ENCODE measurements at places on chromosomes 13 and 19.

DNA sequence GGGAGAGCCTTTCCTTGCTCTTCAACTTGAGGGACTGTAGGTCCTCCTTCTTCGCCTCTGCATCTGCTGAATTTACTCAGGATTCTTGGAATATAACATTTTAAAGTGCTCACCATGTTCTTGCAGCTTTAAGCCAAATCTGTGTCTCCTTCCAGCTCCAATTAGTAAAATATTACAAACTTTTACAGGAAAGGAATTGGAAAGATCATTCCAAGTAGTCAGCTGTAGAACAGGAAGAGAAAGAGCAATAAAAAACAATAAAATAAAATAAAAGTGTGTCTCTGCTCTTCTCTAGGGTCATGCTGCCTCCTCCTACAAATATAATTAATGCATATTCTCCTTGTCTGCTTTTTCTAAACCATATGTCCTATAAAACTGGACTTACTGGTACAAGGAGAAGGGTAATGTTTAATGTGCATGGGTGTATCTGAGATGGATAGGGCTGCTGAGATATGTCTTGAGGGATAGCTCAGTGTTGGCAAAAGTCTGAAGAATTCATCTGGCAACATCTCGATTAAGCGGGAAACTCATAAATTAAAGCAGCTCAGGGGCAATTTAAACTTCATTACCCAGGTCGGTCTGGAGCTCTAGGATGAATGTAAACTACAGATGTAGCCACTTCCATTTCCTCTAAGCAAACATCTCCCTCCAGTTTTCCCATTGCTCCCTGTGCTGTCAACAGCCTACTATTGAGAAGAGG lies 25.0 kb downstream of the ENOX1 start:
- no peak for DNase-seq

DNA sequence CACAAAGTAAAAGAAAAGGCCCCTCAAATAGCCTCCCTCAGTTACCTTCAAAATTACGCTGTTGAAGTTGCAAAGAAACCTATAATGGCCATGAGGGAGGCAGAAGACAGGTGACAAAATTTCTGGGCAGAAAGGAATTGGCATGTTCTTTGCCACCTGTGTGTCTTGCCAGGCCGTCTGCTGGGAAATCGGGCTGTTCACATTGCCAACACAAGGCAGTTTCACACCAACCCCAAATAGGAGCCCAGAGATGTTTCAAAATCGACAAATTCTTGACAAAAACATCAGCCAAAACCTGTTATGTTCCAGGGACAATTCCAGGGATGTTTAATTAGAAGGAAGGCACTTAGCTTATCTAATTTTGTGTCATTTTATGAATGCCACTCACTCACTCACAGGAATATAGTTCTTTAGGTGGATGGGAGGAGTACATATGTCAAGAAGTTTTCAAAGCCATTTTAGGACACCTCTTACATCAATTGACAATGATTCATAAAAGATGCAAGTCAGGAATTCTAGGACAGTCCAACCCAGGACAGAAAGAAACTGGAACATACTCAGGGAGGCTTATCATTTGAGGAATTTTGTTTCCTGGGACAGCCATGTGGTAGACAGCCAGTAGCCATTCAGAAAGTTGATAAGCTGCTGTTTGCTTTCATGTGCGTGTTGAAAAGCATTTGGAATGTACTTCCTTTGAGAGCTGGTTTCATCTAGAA lies 164.5 kb downstream of the RGCC start:
- DNase-seq: no peak

DNA sequence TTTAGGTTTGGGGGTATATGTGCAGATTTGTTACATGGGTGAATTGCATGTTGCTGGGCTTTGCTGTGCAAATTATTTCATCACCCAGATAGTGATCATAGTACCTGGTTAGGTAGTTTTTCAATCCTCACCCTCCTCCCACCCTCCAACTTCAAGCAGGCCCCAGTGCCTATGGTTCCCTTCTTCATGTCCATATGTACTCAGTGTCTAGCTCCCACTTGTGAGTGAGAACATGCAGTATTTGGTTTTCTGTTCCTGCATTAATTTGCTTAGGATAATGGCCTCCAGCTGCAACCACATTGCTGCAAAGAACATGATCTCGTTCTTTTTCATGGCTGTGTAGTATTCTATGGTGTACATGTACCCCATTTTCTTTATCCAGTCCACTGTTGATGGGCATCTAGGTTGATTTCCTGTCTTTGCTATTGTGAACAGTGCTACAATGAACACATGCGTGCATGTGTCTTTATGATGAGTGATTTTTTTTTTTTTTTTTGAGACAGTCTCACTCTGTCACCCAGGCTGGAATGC lies 42.9 kb upstream of the POMP start:
- no peak for DNase-seq

- no peak for DNase-seq
Observed at GRCh38 chr13:94557684-94558235, 38.2 kb downstream of the TGDS start.

DNA sequence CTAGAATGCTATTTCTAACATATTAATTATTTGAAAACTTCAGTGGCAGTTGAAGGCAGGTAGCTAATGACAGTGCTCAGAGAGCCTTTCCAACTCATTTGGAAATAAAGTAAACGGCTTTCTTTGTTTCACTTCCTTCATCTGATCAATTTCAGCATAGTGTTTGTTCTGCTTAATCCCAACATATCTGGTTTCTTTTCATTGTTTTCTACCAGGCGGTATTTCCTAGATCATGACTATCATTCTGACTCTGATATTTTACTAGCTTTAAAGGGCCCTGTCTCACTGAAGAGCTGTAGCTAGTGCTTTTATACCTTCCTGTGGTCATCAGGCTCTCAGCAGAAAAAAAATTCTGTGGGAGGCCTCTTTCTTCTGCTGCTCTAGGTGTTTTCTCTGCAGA lies 178.6 kb downstream of the RBM26 start:
- no peak for DNase-seq

DNA sequence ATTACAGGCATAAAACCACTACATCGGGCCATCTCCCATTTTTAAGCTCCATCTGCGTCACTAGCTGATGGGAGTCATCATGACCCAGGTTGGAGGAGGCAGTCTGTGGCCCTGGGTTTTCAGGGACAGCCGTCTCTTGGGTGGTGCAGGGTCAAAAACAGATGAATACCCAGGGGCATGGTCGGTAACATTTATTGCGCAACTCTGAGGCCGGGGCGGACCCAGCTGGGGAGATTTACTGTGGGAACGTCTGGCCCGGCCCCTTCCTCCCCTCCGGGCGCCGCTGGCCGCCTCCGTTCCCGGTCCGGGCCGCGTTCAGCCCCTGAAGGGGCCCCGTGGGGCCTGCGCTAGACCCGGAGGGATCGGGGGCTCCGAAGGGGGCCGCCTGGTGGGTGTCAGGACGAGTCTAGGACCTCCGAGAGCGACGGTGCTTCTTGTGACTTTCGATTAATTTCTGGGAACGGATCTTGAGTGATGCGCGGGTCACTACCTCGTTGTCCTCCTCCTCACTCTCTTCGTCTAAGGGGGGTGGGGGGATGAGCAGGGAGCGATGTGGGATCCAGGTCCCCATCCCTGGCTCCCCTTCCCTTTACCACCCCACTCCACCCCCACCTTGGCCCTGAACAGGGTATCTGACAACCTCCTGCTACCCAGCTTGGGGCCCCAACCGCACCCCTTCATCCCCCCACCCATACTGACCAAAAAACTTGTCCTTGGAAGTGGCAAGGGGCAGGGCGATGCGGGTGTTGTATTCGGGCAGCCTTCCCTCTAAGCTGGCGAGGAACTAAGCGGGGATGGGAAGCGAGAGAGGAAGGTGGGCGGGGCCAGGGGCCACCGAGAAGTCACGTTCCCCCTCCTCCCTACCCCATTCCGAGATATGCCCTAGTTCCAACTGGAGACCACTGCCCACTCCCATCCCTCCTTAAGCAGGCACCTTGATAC lies 1.6 kb upstream of the RGL3 start:
- DNase-seq: no peak

- no peak for DNase-seq
Observed at GRCh38 chr13:27791146-27791900, 960 bp upstream of the GSX1 start.

DNA sequence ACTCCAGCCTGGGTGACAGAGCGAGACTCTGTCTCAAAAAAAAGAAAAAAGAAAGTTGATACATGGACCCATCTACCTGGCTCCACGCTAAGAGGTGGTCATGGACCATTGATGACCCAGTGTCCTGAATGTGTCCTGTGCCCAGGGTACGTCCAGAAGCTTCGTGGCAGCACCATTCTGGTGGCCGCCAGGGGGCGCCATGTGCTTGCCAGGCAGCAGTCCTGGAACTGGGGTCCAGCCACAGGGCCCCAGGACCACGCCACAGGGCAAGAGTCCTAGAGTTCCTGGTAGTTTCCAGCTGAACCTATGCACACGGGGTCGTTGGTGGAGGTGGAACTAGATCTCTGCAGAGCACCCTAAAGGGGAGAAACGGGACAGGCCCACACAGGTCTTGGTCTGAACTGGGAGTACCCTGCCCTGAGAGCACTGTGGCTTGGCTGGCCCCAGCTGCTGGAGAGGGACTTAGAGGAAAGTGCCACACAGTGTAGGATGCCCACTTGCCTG lies 19.9 kb upstream of the FBXO27 start:
- DNase-seq: no peak

- DNase-seq: peak; percentile 14
Observed at GRCh38 chr13:105638426-105638825, 897.0 kb downstream of the EFNB2 start.

- no peak for DNase-seq
Observed at GRCh38 chr13:67341406-67341805, 111.3 kb upstream of the PCDH9 start.

- no peak for DNase-seq
Observed at GRCh38 chr13:46896341-46897137, at the start of gene HTR2A. HTR2A (minus strand) TSS chr13:46897053; CDS start chr13:46895906, 1,147 bp downstream.

- no peak for DNase-seq
Observed at GRCh38 chr19:41784312-41784711, 12.1 kb upstream of the CEACAM3 start.

DNA sequence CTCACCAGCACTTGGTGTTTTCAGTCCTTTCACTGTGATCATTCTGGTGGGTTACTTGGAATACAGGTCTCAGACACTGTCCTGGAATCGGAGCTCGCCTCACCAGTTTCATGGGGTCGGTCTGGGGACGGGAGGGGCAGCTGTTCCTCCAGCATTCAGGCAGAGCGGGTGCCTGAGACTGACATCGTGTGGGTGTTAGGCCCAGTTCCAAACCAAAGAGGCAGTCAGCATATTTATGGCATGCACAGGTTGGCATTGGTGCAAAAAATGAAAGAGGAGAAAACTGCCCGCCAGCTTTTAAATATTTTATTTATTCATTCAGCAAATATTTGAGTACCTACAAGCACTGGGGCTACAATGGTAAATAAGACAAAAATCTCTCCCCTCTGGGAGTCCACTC lies 20.1 kb downstream of the PLEKHF1 start:
- no peak for DNase-seq

- DNase-seq: no peak
Observed at GRCh38 chr13:103130681-103131210, 64.5 kb upstream of the SLC10A2 start.

- DNase-seq: no peak
Observed at GRCh38 chr19:10854350-10855089, 6.3 kb downstream of the C19orf38 start.

DNA sequence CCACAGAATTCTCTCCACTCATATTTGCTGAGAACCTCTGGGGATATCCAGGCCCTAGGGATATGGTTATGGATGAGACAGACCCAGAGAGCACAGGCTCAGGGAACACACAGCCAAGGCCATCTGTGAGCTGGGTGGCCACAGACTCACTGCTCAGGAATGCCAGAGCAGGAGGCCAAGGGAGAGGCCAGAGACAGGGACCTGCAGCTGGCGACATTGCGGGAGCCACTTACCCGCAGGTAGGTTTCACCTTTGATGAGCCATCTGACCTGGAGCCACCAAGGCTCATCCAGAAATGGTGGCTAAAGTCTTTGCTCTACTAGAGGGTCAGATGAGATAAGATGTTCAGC lies 29.4 kb downstream of the CCNE1 start:
- DNase-seq: no peak

DNA sequence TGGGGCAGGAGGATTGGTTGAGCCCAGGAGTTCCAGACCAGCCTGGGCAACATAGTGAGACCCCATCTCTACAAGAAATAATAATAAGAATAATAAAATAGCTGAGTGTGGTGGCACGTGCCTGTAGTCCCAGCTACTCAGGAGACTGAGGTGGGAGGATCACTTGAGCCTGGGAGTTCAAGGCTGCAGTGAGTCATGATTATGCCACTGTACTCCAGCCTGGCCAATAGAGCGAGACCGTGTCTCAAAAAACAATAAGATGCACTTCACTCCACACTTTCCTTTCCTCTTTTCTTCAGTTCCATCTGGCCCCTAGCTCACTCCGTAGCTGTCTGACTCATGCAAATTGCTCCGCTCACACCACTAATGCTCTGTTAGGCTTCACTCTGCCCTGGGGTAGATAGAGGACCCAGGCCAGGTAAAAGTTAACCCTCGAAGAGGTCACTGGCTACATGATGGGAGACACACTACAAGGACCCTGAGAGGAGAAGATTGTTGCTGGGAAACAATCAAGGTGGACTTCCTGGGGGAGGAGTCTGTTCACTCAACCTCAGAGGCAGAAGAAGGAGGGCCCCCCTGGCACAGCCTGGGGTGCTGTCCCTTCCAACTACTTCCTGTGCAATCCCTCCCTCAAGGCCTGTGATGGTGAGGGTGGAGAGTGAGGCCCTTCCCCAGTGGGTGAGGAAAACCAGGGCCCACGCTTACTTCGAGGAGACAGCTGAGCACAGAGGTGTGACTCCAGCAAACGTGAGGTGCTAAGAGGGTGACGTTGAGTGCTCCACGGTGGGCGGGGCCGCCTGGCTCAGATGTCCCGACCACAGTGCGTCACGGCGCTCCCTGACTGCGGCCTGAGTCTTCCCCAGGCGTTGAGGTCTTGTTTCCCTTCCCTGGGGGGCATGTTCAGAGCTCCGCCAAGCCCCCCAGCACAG lies 8.8 kb upstream of the TNFSF9 start:
- DNase-seq: no peak

GRCh38 chr19:10797078-10797477 lies 38.9 kb downstream of the TMED1 start:
- DNase-seq: no peak

DNA sequence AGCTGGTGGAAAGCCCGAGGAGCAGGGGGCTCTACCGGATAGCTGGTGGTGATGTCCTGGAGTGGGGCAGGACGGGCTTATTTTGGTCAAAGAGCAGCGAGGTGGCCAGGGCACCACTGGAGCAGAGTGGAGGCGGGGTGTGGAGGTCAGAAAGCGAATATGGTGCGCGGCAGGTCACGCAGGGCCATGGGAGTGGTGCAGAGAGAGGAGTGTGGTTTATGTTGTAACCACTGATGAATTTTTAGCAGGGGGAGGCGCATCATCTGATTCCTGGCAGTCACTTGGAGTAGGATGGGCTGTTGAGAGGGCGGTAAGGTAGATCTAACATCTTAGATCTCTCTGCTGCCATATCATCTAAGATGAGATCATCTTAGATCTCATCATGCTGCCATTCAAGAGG lies 1.4 kb upstream of the ZNF414 start:
- DNase-seq: no peak

DNA sequence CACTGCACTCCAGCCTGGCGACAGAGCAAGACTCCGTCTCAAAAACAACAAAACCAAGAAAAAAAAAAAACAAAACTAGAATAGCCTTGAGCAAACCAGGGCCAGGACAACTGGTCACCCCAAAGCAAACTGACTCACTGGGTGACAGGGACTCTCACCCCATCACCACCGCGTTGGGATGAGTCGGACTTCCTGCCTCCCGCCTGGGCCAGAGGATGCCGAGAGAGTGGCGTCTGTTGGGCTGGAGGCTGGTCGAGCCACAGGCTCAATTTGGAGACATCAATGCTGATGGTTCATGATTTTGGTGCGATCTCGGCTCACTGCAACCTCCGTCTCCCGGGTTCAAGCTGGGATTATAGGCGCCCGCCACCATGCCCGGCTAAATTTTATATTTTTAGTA lies 11.6 kb downstream of the TMPRSS9 start:
- no peak for DNase-seq

All from non-pigmented ciliary epithelial cell (primary cell).